ENCODE measurements at places on chromosomes 6 and 20. TPM values are rescaled to one million over a fixed set of nuclear protein-coding genes. Genes with fewer than 3 reads are reported as not detected.

ZC2HC1B gene
- not detected for total RNA-seq

- no peaks in the 10 kb centered on the region for H3K27me3 ChIP-seq
- no peak overlapping the region for H3K4me3 ChIP-seq
- H3K27ac ChIP-seq, result no peak overlapping the region
Observed at GRCh38 chr6:6826095-6826901, 237.8 kb downstream of the LY86 start.

DNA sequence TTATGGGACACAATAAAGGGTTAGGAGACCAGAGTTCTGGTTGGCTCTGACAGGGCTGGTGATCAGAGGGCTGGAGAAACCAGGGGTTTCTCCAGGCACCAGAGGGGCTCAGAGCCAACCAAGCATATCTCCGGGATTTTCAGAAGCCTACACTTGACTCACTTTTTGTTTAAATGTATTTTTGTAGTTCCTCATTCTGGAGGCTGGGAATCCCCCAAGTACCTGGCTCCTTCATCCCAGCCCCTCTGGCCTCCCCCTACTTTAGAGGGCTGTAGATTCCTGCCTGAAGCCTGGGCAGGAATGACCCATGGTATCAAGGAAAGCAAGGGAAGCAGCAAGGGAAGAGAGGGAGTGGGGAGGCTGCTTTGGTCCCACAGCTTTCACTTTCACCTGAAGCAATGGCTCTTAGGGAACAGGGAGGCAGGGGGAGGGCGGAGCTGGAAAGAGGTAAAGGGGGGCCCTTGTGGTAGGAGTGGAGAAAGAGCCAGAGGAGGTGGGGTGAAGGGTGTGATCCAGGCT lies 973 bp downstream of the CD40 start:
- H3K36me3 ChIP-seq, result no peaks in the 10 kb centered on the region
- peaks cover 22% of the 10 kb centered on the region for H3K27me3 ChIP-seq
- H3K4me3 ChIP-seq, result peak overlapping the region; percentile 63
- no peak overlapping the region for H3K27ac ChIP-seq
- DNase-seq, result no peak
- no peaks in the 10 kb centered on the region for H3K4me1 ChIP-seq

- H3K36me3 ChIP-seq, result peaks cover 10% of the 10 kb centered on the region
- no peaks in the 10 kb centered on the region for H3K4me1 ChIP-seq
- no peaks in the 10 kb centered on the region for H3K27me3 ChIP-seq
- no peak overlapping the region for H3K4me3 ChIP-seq
- no peak for DNase-seq
Observed at GRCh38 chr6:109000289-109000688, 94.4 kb downstream of the SESN1 start.

DNA sequence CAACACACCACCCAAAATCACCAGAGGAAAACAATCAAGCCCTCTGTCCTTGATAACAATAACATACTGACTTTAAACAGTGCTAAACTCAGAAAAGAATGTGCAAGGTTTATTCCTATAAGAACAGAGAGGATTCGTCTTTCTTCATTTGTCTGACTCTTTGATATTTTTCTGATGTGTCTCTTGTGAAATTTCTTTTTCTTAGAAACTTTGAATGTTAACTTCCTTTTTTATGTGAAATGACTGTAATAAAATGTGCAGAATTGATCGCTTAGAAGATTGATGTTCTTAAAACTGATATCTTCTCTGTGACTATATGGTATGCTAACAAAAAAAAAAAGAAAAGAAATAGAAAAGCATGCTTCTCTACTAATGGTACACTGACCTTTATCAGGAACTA lies 947.4 kb upstream of the CITED2 start:
- no peaks in the 10 kb centered on the region for H3K27me3 ChIP-seq
- no peaks in the 10 kb centered on the region for H3K4me1 ChIP-seq
- no peak overlapping the region for H3K27ac ChIP-seq
- H3K36me3 ChIP-seq, result no peaks in the 10 kb centered on the region
- no peak overlapping the region for H3K4me3 ChIP-seq

DNA sequence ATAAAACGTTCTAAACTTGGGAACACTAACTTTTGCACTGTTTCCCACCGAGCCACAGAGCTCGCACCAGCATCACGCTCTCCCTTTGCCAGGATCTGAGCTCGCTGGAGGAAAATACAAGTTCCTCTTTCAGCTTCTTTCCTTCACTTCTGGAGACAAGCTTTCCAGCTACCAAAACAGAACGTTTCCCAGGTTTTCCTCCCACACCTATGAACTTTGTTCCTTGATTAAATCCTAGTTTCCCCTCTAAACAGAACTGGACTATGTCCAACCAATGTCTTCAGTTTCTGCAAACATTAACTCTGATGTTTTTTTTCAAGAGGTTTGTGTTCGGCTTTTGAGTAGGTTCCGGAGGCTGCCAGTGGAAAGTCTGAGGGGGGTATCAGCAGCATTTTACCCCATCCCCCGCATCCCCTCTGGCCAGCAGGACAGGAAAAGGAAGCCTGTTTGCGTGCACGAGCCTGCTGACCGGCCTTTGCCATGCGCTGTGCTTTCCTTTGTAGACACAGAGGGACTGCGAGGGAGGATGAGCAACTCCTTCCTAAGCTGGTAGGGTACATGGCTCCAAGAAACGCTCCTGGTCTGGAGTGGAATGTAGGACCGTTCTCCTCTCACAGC lies 135.5 kb downstream of the LY86 start:
- no peaks in the 10 kb centered on the region for H3K36me3 ChIP-seq
- H3K27me3 ChIP-seq, result peaks cover 3% of the 10 kb centered on the region
- H3K4me3 ChIP-seq, result no peak overlapping the region
